Muscle of arm (tissue), 14 donors: ENCODE measurements at places on chromosomes 12 and 14. TPM values are rescaled to one million over a fixed set of nuclear protein-coding genes. Genes with fewer than 3 reads are reported as not detected.

DNA sequence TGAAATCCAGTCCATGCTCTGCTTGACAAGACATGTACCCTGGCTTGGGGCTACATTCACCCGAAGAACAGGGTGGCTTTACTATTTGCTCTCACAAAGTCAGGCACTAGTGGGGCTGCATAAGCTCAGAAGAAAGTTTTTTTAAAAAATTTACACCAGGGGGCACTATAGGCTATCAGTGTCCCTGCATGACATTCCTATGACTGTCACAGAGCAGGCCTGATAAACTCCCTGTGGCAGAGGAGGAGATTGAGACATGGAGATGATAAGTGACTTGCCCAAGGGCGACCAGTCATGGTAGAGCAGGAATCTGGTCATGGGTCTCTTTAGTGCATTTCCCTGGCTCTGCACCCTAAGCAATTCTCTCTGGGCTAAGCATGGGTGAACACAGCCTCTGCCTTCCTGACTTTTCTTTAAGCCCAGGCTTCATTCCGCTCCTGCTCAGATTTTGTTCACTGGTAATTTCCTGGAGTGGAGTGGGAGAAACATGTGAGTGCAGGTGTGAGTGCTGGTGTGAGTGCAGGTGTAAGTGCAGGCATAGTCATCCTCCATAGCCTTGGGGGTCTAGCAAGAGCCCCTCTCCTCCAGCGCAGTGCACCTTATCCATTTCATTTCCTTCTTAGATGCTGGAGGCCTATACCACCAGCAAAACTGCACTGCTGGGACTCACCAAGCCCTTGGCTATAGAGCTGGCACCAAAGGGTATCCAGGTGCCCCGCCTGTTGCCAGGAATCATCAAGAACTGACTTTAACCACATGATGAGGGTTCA, 91.6 kb downstream of the DHRS2 start:
- DNase-seq: peak; percentile 15

DNA sequence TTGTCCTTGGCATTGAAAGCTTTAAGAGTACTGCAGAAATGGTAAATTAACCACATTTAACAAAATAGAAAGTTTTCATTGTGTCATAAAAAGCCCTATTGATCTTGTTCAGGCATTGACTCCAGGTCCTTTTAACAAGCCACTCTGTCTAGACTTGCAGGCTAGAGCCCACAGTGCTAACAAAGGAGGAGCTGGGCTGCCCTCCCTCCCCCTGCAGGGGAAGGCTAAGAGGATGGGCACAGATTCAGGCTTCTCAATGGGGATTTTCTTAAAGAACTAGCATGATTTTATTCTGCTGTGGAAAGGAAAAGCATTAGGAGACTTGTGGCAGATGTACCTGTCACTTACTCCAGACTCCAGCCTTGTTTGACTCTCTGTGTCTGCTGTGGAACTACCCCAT, 463.6 kb downstream of the NRXN3 start:
- DNase-seq: no peak

DNA sequence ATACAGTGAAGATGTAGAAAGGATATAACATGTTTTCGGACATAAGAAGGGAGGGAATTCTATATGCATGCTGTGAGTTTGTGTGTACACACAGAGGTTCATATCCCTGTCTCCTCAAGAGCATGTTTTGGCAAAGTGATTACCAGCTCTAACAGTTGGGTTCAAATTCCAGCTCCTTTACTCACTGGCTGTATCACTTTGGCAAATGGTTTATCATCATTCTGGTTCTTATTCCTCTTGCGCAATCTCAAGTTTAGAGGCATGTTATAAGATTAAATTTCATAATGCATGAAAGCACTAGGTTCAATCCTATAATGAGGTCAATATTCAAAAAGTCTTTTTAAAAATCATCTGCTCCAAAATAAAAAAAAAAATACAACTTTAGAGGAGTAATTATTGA, 107.7 kb upstream of the LRFN5 start:
- no peak for DNase-seq

- no peak for DNase-seq
These were observed 1.1 kb downstream of the GCH1 start for GRCh38 chr14:54901380-54902142.

DNA sequence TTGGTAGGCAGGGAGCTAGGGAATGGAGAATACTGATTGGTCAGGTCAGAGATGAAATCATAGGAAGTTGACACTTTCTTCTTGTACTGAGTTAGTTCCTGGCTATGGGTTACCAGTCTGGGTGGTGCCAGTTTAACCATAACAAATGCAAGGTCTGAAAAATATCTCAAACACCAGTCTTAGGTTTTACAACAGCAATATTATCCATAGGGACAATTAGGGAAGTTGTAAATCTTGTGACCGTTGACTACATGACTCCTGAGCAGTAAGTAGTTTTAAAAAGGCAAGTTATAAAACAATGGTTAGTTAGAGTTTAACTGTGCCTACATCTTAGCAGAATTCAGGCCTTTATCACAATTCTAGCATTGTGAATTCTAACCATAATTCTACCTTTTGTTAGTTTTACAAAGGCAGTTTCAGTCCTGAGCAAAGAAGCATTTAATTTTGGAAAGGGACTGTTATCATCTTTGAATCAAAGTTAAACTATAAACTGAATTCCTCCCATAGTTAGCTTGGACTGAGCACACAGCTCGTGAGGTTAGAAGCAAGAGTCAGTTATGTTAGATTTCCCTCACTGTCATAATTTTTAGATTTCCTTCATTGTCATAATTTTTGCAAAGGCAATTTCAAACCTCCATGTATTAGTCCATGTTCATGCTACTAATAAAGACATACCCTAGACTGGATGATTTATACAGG, 19.7 kb upstream of the MON2 start:
- DNase-seq: no peak

- DNase-seq: peak; percentile 69
These were observed 212.2 kb downstream of the KIF26A start for GRCh38 chr14:104350463-104351185.

GRCh38 chr14:105180592-105181548, at the start of gene NUDT14:
Gene NUDT14, minus strand, starts transcription at chr14:105181312. Its CDS starts 103 bp downstream, at chr14:105181209.
- DNase-seq: no peak

DNA sequence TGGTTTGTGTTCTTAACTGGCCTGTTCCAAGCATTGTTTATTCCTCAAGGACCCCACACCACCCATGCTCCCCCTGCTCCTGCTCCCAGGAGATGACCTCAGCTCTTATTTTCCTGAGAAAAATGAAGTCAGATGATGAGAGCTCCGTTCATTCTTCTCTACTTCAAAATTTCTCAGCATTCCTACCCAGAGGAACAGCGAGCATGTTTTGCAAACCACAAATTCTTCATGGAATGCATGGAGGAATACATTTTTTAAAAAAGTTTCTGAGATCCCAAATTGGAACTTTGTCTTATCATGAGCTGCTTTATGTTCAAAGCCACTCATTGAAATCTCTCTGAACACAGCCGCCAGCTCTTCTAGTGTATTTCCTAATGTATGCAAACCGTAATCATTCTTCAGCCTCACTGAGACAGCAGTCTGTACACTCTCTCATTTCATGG, 44.9 kb downstream of the SYNE2 start:
- no peak for DNase-seq

GRCh38 chr14:80208461-80208860, 2.8 kb downstream of the DIO2 start:
- DNase-seq: no peak

- peak; percentile 65 for DNase-seq
These were observed 371.3 kb downstream of the GRIN2B start for GRCh38 chr12:13609894-13610679.

GRCh38 chr14:21257394-21257909, 11.8 kb downstream of the HNRNPC start:
- no peak for DNase-seq

DNA sequence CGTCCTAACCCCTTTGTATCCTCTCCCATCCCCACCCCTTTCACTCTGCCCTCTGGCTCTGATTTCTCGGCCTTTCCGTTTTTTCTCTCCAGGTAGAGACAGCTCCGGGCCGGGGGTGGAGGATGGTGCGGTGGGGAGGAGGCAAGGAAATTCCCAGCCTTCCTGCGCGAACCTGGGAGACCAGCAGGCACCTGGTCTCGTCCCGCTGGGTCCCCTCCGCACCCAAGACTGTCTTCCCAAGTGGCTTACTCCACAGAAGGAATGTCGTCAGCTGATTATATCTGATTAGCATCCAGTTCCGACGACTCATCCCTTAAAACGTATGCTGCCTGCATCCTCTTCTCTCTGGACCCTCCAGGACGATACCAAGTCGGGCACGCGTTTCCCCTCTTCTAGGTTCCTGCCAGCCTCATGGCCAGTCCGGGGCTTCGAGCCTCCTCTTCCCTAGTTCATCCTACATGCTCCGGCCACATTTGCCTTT, 42.2 kb upstream of the CAPRIN2 start:
- peak; percentile 4 for DNase-seq

DNA sequence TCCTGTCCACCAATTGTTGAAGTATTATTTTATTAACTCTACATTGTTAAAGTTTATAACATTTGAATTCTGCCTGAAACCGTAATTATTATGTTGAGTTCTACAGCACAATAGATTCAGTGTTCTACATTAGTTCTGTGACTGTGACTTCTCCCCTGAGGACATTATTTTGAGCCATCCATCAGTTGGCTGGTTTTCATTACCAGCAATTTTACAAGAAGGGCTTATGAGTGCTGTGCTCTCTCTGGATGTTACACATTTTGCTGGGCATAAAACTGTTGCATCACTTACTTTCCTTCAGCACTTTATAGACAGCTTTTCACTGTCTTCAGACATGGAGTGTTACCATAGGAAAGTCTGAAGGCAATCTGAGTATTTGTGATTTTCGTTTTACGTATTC, 118.2 kb upstream of the KITLG start:
- no peak for DNase-seq

- DNase-seq: no peak
These were observed 111.0 kb upstream of the LHX5 start for GRCh38 chr12:113582521-113583218.

DNA sequence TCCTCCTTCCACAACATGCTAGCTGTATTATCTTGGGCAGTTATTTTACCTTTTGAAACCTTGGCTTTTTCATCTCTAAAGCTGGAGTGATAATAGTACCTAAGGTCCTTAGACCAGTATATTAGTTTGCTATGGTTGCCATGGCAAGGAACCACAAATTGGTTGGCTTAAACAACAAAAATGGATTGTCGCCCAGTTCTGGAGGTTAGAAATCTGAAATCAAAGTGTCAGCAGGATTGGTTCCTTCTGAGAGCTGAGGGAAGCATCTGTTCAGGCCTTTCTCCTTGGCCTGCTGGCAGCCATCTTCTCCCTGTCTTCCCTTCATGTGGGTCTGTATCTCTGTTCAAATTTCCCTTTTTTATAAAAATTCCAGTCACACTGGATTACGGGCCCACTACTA, 55.5 kb upstream of the SLC35F4 start:
- DNase-seq: no peak

DNA sequence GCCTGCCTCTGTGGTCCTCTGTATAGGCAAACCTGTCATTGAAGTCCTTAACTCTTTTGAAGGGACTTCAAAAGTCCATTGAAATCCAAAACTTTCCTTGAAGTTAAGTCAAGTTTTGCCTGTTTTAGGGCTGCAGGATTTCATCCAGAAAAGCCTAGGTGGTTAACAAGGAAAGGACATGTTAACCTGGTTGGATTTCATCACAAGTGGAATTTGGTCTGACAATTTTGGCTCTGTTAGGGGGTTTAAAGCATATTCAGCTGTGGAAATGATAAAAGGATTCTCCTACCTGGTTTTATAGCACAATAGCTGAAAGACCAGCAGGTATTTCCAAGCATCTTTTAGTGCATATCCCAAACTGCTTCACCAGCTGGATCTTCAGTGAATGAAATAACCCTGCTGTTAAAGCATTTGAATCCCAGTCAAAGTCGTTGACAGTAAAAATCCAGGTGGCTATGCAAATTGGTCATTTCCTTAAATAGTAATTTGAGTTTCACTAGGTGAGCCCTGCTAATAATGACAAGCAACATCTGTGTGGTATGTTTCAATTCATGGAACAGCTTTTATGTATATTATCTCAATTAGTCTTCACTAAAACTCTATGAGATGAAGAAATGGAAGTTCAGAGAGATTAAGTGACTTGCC, 400.5 kb downstream of the ETNK1 start:
- no peak for DNase-seq

- DNase-seq: no peak
These were observed 5.3 kb upstream of the PPP1R1A start for GRCh38 chr12:54593725-54594124.

DNA sequence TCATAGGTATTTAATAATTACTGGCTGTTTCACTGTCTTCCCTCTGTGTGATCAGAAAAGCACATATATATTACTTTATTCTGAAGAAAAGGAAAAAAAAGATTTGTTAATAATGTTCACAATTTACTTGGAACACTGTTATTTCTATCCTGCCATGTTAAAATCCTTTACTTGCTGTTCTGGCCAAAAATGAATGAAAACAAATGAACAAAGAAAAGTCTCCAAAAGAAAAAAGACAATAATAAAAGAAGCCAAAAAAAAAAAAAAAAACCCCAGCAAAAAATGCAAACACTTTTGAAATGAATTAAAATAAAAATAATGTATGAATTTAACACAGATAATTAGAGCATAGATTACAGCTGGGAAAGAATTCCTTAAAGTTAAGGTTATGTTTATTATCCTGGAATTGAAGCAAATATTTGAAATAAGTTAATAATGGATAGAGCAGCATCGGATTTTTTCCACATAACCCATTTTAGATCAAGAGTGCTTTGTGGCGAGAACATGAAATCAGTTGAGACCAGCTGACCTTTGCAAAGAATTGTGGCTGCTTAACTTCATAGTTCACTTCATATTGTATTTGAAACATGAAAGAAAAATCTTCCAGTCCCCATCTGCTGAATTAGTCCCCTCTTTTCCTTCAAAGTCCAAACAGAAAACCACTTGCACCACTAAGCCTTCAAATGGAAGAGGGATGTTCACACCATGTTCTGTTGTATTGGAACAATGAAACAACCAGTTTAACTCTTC, 444.8 kb downstream of the ADAMTS20 start:
- DNase-seq: no peak

DNA sequence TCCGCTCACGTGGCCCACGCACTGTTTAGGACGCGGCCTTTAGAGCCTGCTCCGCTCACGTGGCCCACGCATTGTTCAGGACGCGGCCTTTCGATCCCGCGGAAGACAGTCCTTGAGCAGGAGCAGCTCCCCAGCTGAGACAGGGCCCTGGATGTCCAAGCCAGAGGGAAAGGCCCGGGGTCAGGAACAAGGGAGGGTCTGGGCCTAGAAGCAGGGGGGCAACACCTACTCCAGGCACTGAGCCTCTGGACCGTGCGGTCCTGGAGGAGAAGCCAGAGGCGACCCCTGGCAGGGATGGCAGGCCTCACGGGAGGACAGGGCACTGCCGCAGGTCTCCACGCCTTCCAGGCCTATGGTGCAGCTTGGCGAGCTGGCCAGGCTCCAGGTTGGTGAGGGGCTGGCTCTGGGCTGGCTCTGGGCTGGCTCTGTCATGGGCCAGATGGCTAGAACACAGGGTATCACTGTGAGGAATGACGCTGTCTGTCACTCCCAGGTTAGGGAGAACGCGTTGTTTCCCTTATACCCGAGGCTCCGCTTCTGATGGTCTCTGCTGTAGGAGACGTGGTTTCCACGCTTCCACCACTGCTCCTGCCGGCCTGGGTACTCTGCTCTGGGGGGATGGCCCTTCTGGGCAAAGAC, 341.7 kb downstream of the TMEM121 start:
- no peak for DNase-seq

The CIDEB gene
- polyA plus RNA-seq: not detected

The A2M gene
- 312 TPM for polyA plus RNA-seq

The LEMD3 gene
- polyA plus RNA-seq: not detected

The RTL1 gene
- polyA plus RNA-seq: 51.1 TPM

The PLEK2 gene
- 1.1 TPM for polyA plus RNA-seq
